ENCODE measurements at places on chromosomes 13 and 19.
A peak's percentile ranks its signal among the peaks of the same experiment; 100 is the strongest.

DNA sequence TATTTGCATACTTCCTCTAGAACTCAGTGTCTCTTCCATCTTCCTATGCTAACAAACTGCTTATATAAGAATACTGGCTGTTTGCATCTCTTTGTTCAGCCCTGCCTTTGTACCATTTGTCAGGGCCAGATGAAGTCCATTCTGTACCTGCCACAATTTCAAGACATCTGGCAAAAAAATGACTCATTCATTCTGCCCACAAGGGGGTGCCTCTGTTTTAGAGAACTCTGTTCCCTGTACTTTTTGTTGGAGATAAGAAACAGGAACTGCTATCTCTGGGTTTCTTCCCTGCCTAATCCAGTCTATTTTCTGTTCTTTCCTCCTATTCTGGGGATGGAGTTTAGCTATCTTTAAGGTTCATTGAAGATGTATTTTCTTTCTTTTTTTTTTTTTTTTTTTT lies 23.0 kb downstream of the ZNF568 start:
- DNase-seq: no peak

DNA sequence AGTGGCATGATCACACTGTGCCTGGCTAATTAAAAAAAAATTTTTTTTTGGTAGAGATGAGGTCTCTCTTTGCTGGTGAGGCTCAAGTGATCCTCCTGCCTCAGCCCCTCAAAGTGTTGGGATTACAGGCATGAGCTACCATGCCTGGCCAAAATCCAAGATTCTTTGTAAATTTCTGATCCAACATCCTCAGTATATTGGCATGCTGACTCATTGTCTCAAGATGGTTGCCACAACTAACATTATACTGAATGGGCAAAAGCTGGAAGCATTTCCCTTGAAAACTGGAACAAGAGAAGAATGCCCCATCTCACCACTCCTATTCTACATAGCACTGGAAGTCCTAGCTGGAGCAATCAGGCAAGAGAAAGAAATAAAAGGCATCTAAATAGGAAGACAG lies 100.0 kb downstream of the KLF5 start:
- no peak for DNase-seq

GRCh38 chr19:29881386-29881785 lies 60.7 kb upstream of the URI1 start:
- no peak for DNase-seq

GRCh38 chr13:112210371-112210770 lies 143.4 kb downstream of the SOX1 start:
- no peak for DNase-seq

DNA sequence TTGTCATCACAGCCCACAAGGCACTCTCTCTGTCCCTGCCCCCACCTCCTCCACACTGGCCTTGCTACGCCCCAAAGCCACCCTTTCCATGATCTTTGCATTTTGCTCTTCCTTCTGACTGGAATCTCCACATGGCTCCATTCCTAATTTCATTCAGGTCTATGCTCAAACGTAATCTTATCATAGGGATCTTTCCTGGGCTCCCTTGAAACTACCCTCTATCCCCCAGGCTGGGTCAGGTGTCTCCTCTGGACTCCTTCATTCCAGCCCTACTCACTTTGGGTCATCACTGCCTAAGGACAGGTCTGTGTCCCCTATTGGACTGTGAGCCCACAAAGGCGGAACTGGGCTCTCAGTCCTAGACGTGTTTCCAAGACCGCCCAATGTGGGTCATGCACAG lies 3.1 kb downstream of the GEMIN7 start:
- no peak for DNase-seq

GRCh38 chr13:109043636-109044035 lies 414.2 kb downstream of the MYO16 start:
- no peak for DNase-seq

DNA sequence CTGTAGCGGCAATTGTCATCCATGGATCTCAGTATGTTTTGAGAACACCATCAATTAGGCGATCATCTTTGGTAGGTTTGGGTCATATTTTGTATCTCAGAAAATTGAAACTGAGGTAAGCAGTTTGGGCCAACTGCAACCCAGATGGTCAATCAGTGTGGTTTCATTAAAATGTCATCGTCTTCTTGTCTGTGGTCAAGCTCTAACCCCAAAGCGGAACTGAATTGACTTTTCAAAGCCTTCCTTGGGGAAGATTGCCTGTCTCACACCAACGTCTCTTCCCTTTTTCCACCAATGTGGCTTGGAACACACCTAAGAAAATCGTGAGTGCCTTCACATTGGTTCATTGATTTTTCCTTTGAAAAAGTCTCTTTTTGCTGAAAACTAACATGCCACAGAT lies 56.3 kb upstream of the UBAC2 start:
- no peak for DNase-seq

- DNase-seq: no peak
Observed at GRCh38 chr19:1846517-1847204, 1.6 kb downstream of the REXO1 start.

DNA sequence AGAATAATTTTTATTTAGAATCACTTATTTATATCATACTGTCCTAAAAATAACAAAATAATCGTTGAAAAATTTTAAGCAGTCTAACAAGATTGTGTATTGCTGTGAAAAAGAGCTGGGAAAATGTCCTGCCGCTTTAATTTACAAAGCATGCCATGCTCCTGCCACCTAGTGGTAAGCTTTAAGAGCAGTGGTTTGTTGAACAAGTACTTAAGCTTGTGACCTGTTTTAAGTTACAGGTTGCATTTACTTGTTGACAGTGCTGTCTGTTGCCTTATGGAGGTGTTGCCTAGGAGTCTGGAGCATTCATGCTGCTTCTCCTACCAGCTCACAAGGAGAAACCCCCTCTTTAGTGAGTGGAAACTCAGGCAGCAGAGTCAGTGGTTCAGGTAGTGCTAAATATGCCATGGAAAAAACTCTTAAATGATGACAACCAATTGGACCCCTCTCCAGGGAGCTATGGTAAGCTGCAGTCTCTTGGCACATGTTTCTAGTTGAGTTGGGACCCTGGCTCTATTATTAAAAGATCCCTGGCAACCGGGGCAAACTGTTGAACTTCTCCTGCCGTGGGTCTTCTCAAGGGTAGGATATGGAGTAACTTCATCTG lies 68.4 kb downstream of the SPATA13 start:
- peak; percentile 40 for DNase-seq

- no peak for DNase-seq
Observed at GRCh38 chr19:48837687-48838086, 1.4 kb upstream of the HSD17B14 start.

- no peak for DNase-seq
Observed at GRCh38 chr13:111292710-111293485, 27.5 kb upstream of the TEX29 start.

DNA sequence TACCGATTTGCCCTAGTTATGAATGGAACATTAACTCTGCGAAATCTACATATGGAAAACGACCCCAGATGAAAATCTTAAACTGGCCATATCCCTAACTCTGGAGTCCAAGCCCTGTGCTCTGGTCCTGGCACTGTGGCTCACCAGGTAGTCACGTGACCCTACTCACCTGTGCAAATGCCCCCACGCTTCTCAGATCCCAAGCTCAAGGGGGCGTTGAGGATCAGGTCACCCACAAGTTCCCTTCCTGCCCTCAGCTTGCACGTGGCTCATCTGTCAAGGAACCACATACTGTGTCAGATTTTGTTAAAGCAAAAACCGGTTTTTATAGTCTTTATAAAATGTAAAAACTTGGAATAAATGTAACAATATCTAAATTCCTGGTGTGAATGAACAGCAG lies 324.0 kb downstream of the SHISA2 start:
- no peak for DNase-seq

Measured in skin of body (tissue), 3 donors.